ENCODE measurements at places on chromosomes 13 and 19. TPM values are rescaled to one million over a fixed set of nuclear protein-coding genes. Genes with fewer than 3 reads are reported as not detected.

DNA sequence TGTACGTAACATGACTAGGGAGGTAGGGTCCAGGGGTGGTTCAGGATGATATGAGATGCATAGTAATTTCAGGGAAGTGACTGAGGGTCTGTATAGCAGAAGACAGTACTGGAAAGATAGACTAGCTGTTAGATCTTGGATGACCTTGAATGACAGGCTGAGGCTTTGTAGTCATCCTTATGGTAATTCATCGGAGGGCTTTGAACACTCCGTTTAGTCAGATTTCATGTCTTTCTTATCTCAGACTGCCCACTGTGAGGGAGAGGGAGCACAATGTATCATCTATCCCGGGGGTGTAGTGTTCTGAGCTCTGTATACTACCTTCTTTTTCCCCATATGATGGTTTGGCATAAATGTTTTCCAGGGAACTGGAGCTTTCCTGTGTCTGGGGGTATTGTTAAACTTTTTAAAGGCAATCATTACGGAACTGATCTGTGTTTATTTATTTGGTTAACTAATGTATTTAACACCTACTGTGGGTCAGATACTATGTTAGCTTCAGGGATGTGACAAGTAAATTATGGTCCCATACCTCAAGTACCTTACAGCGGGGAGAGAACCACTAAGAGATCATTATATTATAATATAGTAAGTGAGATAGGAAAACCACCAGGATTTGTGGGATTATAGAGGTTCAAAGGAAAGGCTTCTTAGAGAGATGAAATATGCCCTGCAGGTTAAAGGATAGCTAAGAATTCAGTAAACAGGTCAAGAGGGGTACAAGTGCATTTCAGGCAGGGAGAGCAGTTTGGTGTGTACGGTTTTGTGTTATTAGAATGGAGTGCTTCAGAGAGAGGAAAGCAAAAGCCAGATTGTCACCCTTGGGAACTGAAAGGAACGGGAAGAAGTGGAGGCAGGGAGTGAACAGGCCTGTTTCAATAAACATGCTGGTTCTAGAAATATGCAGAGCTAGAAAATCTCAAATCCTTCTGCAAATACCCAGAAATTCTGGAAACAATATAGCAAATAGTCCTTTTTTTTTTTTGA lies 164.8 kb upstream of the KL start:
- H3K4me3 ChIP-seq, result no peak overlapping the region
- no peak for DNase-seq
- no peaks in the 10 kb centered on the region for H3K27me3 ChIP-seq
- peaks cover 2% of the 10 kb centered on the region for H3K4me1 ChIP-seq
- H3K36me3 ChIP-seq, result no peaks in the 10 kb centered on the region

DNA sequence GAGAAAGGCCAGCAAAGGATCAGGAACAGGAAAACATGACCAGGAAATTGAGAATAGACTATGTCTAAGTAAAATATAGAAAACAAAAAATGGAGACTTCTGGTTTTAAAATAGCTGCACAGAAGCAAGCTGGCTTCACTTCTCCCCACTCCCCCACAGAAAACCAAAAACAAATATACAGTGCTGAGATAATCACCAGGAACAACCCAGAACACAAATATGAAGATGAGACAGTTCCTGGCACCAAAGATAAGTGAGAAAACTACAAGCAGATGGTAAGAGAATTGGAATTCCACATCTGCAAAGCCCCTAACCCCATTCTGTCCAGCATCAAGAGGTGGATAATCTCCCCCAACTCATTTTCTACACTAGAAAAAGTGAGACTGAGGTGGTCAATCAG lies 397.7 kb downstream of the SUCLA2 start:
- no peaks in the 10 kb centered on the region for H3K4me1 ChIP-seq
- H3K27me3 ChIP-seq, result no peaks in the 10 kb centered on the region
- no peaks in the 10 kb centered on the region for H3K36me3 ChIP-seq
- H3K27ac ChIP-seq, result no peak overlapping the region
- no peak for DNase-seq

DNA sequence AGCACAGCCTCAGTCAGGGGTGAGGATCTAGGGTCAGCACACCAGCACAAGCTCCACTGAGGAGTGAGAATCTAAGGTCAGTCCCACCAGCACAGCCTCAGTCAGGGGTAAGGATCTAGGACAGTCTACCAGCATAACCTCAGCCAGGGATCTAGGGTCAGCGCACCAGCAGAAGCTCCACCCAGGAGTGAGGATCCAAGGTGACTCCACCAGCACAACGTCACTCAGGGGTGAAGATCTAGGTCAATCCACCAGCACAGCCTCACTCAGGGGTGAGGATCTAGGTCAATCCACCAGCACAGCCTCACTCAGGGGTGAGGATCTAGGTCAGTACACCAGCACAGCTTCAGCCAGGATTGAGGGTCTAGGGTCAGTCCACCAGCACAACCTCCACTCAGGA lies 64.5 kb downstream of the RAB20 start:
- H3K4me1 ChIP-seq, result no peaks in the 10 kb centered on the region
- H3K27me3 ChIP-seq, result no peaks in the 10 kb centered on the region
- DNase-seq, result no peak
- H3K4me3 ChIP-seq, result no peak overlapping the region
- H3K36me3 ChIP-seq, result peaks cover 45% of the 10 kb centered on the region

GRCh38 chr13:43307921-43308433 lies 284.6 kb downstream of the DNAJC15 start:
- no peaks in the 10 kb centered on the region for H3K27me3 ChIP-seq
- H3K4me1 ChIP-seq, result no peaks in the 10 kb centered on the region
- H3K36me3 ChIP-seq, result no peaks in the 10 kb centered on the region
- DNase-seq, result peak; percentile 80

DNA sequence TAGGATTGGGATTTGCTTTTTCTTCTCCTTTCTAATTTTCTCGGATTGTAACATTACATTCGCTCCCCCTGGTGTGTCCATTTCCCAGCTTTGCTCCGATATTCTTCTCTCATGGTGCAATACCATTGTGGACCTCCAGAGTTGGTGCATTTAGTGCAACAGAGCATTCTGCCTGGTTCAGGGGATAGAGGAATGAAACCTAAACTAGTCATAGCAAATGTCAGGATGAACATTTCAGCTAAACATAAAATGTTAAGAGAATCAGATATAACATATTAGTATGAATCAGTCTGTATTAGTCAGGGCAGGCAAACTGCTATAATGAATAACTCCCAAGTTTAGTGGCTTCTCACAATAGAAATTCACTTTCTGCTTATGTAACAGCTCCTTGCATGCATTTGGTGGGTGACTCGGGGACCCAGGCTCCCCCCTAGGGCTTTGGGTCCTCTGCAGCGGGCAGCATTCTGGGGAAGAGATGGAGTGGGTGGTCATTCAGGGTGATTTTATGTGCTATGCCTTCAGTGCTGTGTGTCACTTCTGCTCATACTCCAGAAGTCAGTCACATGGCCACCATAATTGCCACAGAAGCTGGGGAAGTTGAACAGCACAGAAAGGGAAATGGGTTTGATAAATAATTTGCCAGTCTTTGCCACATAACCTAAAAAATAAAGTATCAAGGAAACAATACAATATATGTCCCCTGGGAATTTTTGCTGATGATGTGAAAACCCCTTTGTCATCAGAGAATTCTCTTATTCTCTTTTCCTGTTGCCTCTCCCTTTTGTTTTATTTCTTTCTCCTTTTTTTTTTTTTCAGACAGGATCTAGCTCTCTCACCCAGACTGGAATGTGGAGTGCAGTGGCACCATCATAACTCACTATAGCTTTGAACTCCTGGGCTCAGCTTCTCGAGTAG lies 111.0 kb downstream of the HSPH1 start:
- no peaks in the 10 kb centered on the region for H3K36me3 ChIP-seq
- DNase-seq, result no peak
- peaks cover 16% of the 10 kb centered on the region for H3K4me1 ChIP-seq
- no peak overlapping the region for H3K27ac ChIP-seq

GRCh38 chr19:34540811-34541557 lies 59.4 kb downstream of the WTIP start:
- DNase-seq, result no peak
- no peaks in the 10 kb centered on the region for H3K36me3 ChIP-seq
- no peaks in the 10 kb centered on the region for H3K4me1 ChIP-seq
- H3K4me3 ChIP-seq, result no peak overlapping the region
- H3K27me3 ChIP-seq, result no peaks in the 10 kb centered on the region
- no peak overlapping the region for H3K27ac ChIP-seq

GRCh38 chr13:46082324-46082723 lies 22.5 kb downstream of the CPB2 start:
- no peak for DNase-seq
- H3K27me3 ChIP-seq, result no peaks in the 10 kb centered on the region
- no peak overlapping the region for H3K27ac ChIP-seq
- H3K4me3 ChIP-seq, result no peak overlapping the region
- no peaks in the 10 kb centered on the region for H3K4me1 ChIP-seq
- H3K36me3 ChIP-seq, result no peaks in the 10 kb centered on the region

- no peak for DNase-seq
- no peaks in the 10 kb centered on the region for H3K27me3 ChIP-seq
- H3K27ac ChIP-seq, result no peak overlapping the region
These were observed 62.3 kb upstream of the UQCRFS1 start for GRCh38 chr19:29275266-29275665.

- no peaks in the 10 kb centered on the region for H3K4me1 ChIP-seq
- H3K4me3 ChIP-seq, result no peak overlapping the region
- H3K27me3 ChIP-seq, result no peaks in the 10 kb centered on the region
- no peak overlapping the region for H3K27ac ChIP-seq
- no peak for DNase-seq
These were observed 628.9 kb downstream of the DIAPH3 start for GRCh38 chr13:59534806-59535205.

GRCh38 chr19:5690955-5691821 lies 1.1 kb downstream of the RPL36 start:
- H3K4me3 ChIP-seq, result peak overlapping the region; percentile 77
- H3K27me3 ChIP-seq, result no peaks in the 10 kb centered on the region
- peaks cover 5% of the 10 kb centered on the region for H3K36me3 ChIP-seq
- peaks cover 12% of the 10 kb centered on the region for H3K4me1 ChIP-seq

DNA sequence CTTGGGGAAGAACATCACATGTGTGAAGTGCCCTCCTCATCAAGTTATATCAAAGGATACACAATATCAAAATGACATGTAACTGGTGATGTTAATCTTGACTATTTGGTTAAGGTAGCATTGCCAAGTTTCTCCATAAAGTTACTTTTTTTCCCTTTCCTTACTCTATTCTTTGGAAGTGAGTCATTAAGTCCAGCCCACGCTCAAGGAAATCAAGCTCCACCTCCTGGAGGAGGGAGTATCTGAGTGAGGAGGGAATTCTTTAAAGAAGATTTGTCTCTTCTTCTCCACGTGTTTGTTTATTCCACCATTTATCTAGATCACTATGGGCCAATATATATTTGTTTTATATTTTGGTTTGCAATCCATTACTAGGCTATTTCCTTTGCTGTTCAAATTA lies 33.6 kb upstream of the FNDC3A start:
- DNase-seq, result no peak
- no peak overlapping the region for H3K27ac ChIP-seq
- no peak overlapping the region for H3K4me3 ChIP-seq
- no peaks in the 10 kb centered on the region for H3K27me3 ChIP-seq
- no peaks in the 10 kb centered on the region for H3K36me3 ChIP-seq
- H3K4me1 ChIP-seq, result no peaks in the 10 kb centered on the region

GRCh38 chr19:52734331-52734892 lies 432 bp downstream of the ZNF611 start:
- no peaks in the 10 kb centered on the region for H3K27me3 ChIP-seq
- peak overlapping the region; percentile 82 for H3K27ac ChIP-seq
- peak overlapping the region; percentile 78 for H3K4me3 ChIP-seq
- H3K4me1 ChIP-seq, result peaks cover 2% of the 10 kb centered on the region
- peak; percentile 22 for DNase-seq
- H3K36me3 ChIP-seq, result no peaks in the 10 kb centered on the region

GRCh38 chr19:18496167-18496979 lies 25.5 kb downstream of the ELL start:
- no peaks in the 10 kb centered on the region for H3K27me3 ChIP-seq
- H3K36me3 ChIP-seq, result no peaks in the 10 kb centered on the region
- no peak overlapping the region for H3K4me3 ChIP-seq
- DNase-seq, result no peak
- peak overlapping the region; percentile 69 for H3K27ac ChIP-seq

GRCh38 chr19:13526552-13526951 lies 20.3 kb upstream of the CACNA1A start:
- H3K27ac ChIP-seq, result no peak overlapping the region
- no peaks in the 10 kb centered on the region for H3K36me3 ChIP-seq
- H3K27me3 ChIP-seq, result no peaks in the 10 kb centered on the region
- DNase-seq, result no peak
- no peak overlapping the region for H3K4me3 ChIP-seq
- H3K4me1 ChIP-seq, result no peaks in the 10 kb centered on the region

DNA sequence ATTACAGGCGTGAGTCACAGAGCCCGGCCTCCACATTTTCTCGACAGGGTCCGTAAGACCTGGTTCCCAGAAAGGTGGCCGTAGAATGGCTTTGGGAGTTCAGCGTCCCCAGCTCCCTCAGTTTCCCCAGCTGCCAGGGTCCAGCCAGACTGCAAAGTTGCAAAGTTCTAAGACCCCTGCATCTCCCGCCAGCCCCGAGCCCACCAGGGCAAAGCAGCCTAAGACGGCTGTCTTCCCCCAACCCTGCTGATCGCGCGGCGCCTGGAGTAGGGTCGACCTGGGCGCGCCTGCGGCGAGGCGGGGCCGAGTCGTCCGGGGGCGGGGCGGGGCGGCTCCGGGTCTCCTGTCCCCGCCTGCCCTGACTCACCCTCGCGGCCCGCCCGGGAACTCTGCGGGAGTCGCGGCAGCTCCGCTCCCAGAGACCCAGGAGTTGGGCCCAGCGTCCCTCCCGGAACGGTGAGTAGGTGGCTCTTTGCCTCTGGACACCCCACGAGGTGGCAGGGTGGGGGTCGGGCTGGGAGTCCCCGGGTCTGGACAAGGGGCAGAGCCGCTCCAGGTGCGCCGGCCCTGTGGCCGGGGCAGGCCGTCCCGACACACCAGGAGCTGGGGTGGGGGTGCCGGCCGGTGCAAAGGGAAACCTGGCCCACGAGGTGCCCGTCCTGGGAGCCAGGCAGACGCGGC lies at the start of gene LRRC8E:
Gene LRRC8E, plus strand, starts transcription at position 366 of the 681 bp plus-strand sequence. CDS start 7,094 bp downstream, outside the sequence.
- DNase-seq, result peak; percentile 55
- no peaks in the 10 kb centered on the region for H3K4me1 ChIP-seq
- no peak within 1 kb of the TSS for H3K27ac ChIP-seq
- peak within 1 kb of the TSS; percentile 18 for H3K4me3 ChIP-seq
- H3K27me3 ChIP-seq, result no peaks in the 10 kb centered on the region

DNA sequence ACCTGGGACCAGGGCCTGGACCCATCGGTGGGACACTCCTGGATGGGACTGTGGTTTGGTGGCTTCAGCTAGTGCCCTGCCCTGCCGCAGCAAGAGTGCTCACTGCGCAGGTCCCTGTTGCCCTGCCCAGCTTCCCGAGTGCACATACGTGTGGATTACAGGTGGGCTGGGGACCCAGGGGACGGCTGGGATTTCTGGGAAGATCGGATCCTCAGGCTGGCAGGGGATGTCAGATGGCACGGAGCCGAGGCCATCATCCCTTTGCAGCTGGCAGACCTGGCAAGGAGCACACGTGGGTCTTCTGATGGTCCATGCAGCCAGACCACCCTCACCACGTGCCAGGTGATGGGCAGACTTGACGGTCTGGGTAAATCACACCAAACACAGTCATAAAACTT lies 69.3 kb downstream of the CHST8 start:
- no peak overlapping the region for H3K4me3 ChIP-seq
- H3K36me3 ChIP-seq, result no peaks in the 10 kb centered on the region
- H3K27me3 ChIP-seq, result peaks cover 9% of the 10 kb centered on the region
- H3K4me1 ChIP-seq, result no peaks in the 10 kb centered on the region

Gene KLK3
- polyA plus RNA-seq, result not detected

Gene SIGLEC14
- polyA plus RNA-seq, result 2.9 TPM

Gene ZNF320
- polyA plus RNA-seq, result 5.0 TPM

Gene POU2F2
- polyA plus RNA-seq, result 11.9 TPM

Gene KLHL26
- polyA plus RNA-seq, result 5.9 TPM

Gene ZNF264
- 8.2 TPM for polyA plus RNA-seq

Gene PODNL1
- polyA plus RNA-seq, result 0.55 TPM

Gene ZNF682
- polyA plus RNA-seq, result 2.0 TPM

Gene LIM2
- not detected for polyA plus RNA-seq

Gene TINCR
- 1.0 TPM for polyA plus RNA-seq

Measured in lung (tissue), 17 donors.